ENCODE measurements at places on chromosomes 11 and 22.

DNA sequence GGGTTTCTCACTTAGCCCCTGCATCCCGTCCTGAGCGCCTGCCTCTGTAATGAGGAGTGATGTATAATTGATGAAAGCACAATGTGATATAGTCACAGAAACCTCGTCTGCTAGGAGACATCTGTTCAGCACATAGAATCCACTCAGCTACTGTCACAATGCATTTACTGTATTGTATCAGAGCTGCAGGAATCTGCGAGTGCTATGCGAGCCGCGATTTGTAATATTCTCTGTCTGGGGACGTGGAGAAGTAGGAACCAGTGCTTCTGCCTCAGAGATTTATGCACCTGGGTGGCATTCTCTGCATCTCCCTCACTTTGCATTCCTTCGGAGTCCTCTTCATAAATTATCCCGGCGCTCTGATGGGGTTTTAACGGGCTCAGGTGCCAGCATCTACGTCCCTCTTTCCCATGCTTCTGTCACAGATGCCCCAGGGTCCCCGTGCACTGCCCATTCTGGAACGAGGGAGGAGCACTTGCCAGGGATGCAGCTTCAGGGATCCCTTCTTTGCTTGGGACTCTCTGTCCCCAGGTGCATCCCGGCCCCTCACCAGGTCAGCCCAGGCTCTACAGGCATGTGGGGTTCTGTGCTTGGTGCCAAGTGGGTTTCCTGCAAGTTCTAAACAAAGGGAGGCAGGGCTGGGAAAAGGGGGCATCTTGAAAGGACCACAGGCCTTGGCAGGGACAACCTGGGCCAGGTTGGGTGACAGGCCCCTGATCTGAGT is 205.5 kb downstream of the DSCAML1 start:
- no peak for DNase-seq

DNA sequence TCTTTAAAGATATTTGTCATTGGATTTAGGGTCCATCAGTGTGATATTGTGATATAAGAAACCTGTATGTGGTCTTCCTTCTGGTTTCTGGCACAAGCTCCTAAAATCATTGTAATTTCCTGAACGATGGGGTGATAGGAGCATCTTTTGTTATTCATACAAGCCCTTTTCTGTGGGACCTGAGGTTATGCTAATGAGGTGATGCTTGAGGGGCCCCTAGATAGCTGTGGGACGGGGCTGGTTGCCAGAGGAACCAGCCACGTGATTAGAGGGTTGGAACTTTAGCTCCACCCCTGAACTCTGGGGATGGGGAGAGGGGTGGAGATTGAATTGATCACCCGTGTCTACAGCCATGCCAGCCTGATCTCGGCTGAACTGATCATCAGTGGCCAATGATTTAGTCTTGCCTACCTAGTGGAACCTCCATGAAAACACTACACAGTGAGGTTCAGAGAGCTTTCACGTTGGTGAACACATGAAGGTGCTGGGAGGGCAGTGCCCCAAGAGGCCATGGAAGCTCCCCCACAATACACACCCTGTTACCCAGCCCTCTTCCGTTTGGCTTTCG is 62.8 kb downstream of the BCR start:
- peak; percentile 36 for DNase-seq

DNA sequence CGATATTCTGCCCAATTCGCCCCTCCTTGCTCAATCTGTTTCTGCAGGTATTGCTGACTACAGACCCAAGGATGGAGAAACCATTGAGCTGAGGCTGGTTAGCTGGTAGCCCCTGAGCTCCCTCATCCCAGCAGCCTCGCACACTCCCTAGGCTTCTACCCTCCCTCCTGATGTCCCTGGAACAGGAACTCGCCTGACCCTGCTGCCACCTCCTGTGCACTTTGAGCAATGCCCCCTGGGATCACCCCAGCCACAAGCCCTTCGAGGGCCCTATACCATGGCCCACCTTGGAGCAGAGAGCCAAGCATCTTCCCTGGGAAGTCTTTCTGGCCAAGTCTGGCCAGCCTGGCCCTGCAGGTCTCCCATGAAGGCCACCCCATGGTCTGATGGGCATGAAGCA is 9.2 kb upstream of the SLC35E4 start:
- DNase-seq: no peak

DNA sequence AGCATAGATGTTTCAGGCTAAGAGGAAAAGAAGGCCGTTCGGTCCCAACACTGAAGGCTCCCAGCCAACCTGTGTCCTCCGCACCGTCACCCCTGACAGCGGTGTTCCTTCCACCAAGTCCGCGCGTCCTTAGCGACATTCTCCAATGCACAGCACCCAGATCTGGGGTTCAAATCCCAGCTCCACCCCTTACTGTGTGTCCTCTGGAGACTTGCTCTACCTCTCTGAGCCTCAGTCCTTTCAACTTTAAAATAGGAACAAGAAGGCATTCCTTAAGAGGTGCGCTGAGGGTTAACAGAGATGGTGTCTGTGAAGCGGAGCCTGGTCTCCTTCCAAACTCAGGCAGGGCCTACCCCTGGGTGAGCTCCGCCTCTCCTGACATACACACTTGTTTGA is 224.0 kb downstream of the MN1 start:
- DNase-seq: no peak
